Muscle of leg (tissue), 16 donors: ENCODE measurements at places on chromosomes 4 and X. TPM values are rescaled to one million over a fixed set of nuclear protein-coding genes. Genes with fewer than 3 reads are reported as not detected.

DNA sequence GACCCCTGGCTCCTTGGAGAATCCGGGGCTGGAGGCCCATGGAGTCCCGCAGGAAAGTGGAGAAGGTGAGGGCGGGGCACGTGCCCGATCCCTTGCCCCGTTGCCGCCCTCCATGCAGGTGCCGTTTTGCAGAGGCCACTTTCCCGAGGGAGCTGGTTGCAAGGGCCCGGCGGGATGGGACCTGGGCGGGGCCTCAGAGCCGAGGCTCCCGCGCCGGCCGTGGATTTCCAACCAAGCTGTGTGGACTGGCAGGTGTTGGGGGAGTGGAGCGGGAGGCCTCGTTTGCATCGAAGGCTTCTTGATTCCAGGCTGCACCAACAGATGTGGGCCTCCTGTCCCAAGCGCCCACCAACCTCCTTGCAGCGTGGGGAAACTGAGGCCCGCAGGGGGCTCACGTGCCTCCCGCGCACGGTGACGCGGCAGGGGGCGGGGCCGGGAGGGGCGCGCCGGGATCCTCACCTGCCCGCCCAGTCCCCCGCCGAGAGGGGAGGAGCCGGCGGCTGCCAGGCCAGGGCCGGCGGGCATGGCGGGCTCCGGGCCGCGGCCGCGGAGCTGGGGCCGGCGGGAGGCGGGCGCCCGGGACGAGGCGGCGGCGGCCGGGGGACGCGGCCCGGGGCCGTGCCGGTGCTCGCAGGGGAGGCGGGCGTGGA lies 24.9 kb downstream of the SH3BP2 start:
- DNase-seq: no peak

- DNase-seq: peak; percentile 64
These were observed 34.0 kb downstream of the UTP14A start for GRCh38 chrX:129939986-129940385.

DNA sequence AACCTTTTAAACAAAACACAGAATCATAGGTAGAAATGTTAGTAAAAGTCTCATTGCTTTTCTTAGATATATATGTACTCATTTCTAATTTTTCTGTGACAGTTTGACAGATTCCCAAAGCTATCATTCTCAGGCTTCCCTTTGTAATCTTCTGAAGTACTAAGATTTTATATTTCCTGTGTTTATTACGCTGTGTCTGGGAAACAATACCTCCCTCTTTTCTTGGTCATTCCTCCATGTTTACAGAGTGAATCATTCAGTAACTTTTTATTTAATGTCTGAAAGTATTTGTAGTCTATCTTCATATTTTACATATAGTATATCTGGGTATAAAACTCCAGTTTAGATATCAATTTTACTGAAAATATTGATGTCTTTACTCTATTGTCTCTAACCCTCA lies 1826.3 kb upstream of the IGFBP7 start:
- no peak for DNase-seq

DNA sequence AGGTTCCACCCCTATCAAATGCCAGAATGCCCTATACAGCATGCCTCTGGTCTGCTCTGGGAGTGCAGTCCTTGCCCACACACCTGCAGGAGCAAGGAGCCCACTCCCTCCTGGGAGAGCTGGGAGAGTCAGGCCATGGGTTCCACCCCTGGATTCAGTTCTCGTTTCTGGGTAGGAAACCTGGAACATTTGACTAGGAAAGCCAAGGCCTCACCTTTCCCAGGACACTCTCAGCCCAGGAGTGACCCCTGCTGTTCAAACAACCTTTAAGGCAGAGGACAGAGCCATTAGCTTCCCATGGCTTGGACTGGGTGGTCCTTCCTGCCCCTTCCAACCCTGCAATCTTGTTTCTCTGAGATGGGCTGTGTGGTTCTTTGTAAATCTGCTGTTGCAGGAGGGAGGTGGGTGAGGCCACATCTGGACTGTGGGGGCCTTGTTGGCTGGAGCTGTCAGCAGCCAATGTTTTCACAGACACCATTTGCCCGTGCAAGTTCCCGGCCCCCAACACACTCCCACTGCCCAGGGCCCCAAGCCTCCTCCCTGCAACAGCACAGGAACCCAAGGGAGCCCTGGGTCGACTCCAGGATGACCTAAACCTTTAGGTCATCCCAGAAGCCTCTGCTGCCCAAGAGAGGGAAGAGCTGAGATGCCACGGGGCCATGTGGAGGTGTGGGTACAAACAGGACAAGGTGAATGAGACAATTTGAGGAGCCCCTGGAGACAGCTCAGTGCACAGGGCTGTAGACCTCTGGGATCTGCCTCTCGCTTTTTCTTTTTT lies 104.4 kb downstream of the PJA1 start:
- peak; percentile 69 for DNase-seq

DNA sequence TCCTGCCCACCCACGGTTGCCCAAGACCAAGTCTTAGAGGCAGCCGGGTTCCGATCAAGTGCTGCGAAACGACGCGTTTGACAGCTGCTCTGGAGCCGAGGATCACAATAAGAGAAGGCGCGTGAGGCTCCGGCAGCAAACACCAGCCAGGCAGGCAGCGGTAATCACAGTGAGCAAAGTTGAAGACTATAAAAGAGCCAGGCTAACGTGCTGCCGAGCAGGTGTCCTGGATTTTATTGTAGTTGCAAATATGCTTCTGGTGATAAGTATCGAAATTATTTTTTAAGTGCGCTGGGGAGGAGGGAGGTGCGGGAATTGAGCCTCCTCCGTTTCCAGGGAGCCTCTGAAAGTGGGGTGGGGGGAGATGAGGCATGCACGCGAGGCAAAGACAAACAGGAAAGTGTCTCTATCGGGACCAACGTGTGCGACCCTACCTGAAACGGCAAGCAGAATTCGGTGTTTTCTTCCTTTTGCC lies 590 bp downstream of the GABRA2 start:
- DNase-seq: peak; percentile 29

DNA sequence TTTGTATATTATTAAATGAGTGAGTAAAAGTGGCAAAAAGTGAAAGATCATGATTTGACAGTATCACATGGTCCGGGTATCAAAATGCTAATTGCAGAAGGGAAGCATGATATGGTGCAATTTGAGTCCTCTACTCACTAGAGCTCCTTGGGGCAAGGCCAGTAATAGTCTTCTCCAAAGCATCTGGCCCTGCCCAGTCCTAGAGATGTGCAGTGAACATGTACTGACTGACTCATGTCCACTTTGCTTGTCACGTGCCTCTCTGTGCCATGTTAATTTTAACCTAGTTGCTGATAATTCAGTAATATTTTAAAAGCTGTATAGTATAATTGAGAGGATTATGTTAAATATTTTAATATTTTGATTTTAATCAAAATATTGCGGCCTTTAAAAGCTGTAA lies 54.6 kb upstream of the TENM3 start:
- peak; percentile 39 for DNase-seq

DNA sequence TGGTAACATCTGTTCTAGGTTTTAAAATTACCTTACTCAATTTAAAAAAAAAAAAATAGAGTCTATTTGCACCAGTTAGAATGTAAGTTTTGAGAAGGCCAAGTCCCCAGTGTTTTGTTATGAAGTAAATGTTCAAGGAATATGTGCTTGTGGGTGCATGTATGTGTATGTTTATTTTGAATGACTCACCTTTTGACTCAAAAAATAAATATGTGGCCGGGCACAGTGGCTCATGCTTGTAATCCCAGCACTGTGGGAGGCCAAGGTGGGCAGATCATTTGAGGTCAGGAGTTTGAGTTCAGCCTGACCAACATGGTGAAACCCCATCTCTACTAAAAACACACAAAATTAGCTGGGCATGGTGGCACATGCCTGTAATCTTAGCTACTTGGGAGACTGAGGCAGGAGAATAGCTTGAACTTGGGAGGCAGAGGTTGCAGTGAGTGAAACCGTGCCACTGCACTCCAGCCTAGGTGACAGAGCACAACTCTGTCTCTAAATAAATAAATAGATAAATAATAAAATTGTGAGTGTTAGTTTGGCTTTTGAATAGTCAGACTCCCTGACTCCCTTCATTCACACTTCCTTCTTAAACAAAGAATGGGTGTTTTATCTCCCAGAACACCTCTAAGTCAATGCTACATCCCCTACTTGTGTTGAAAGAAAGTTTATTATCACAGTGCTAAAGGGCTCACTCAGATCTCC lies 511.3 kb upstream of the PCDH7 start:
- DNase-seq: no peak

DNA sequence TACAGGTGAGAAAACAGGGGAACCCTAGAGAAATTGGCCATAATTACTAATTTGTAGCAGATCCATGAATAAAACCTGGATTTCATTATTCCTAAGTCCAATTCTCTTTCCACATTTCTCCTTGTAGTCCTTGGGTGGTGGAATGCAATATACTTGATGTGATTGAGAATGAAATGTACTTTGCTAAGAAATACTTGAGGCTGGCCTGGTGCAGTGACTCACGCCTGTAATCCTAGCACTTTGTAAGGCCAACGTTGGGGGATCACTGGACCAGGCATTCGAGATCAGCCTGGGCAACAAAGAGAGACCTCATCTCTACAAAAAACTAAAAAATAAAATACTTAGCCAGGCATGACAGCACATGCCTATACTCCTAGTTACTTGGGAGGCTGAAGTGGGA lies 15.9 kb downstream of the TMEM184C start:
- DNase-seq: no peak

DNA sequence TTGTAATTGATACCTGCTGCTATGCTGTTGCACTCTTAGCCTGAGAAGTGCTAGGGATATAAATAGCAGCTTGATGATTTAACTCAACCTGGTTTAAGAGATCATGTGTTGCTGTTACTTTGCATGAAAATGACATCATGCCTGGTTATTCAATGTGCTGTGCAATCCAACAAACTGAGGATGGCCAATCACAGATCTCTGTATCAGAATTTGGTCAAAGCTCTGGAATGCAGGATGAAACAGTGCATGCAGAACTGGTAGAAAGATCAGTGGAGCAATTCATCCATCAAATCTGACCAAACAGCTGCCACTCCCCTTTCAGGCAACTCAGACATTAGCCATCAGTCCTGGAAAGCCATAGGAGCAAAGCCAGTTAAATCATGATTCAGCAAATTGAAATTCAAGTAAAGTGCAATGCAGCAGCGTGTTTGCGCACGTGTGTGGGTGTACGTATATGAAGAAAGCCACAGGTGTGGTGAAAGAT lies 160.3 kb upstream of the RASGEF1B start:
- DNase-seq: peak; percentile 77

DNA sequence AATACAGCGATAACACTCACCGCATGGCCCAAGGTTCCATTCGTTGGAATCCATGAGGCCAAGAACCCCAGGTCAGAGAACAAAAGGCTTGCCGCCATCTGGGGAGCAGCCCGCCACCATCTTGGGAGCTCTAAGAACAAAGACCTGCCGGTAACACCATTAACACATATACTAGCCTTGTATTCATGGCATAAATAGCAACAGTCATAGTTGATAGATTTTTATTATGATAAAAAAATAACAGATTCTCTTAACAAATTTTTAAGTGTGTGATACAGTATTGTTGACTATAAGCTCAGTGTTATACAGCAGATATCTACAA lies 309.4 kb downstream of the GLUD2 start:
- DNase-seq: no peak

DNA sequence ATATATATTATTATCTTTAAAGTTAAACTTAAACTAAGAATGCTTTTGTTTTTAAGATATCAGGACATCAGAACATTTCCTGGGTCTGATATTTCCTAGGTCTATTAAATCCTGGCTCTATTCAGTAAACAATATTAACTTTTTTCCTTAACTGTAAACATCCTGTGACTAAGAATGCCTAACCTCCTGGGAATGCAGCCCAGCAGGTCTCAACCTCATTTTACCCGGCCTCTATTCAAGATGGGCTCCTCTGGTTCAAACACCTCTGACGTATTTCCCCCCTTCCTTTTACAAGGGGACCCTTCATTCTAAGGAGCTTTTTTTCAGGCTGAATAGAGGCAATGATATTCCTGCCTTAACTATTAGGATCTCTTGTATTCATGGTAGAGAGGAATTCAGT lies 35.8 kb upstream of the DYNLT3 start:
- no peak for DNase-seq

DNA sequence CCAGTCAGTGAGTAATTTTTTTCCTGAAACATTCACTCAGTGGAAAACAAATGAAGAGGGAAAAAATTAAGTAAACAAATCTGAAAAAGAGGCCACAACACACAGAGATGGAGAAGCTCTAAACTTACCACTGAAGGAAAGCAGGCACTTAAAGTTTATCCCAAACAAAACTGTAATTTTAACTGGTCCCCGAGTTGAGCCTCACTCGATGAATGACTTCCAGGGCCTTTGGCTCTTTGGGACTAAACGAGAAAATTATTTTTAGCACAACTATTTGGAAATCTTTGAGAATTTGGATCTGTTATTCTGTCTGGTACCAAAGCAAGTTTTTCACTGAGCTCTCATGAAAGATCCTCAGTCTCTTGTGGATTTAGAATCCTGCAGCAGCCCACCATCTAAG lies at the start of gene C1QTNF7:
C1QTNF7 (plus strand) TSS at position 333 of the 400 bp plus-strand sequence. CDS start 7,711 bp downstream, outside the sequence.
- DNase-seq: peak; percentile 82

- no peak for DNase-seq
These were observed 99.4 kb upstream of the RASGEF1B start for GRCh38 chr4:81571105-81571504.

DNA sequence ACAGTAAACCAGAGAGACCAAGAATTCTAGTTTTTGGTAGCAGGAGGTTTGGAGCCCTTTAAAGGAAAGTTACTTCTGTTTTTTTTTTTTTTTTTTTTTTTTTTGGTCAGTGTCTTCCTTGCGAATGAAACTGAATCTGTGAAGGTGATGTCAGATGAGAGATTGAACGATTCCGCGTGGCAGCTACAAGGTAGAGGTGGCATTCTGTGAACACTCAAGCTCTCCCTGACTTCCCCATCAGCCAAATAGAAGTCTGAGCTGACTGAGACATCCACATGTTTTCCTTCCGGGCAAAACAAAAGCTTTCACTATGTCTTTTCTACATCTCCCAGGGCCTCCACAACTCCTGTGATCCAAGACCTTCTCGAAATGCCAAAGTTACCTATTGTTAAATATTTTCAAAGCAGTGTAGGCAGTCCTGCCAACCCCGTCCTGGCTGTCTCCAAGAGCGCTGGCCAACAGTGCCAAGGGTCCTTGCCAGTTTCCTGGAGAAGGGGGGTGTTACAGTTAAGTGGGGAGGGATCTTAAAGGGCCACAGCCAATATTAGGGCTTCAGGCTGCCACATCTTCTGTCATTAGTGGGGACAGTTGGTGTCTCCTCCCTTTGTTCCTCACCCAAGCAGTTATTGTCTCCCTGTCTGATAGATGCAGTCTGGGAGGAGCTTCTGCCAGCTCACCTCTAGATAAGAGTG lies 102.9 kb upstream of the SLC34A2 start:
- DNase-seq: peak; percentile 28

MAP3K15 gene
- total RNA-seq: 0.13 TPM

PPEF2 gene
- 0.04 TPM for total RNA-seq

MAGEA2 gene
- not detected for total RNA-seq

LRAT gene
- total RNA-seq: 0.35 TPM

TLR6 gene
- total RNA-seq: 2.0 TPM

MAGEA1 gene
- total RNA-seq: not detected

CT45A7 gene
- total RNA-seq: not detected

C4orf50 gene
- total RNA-seq: under 0.01 TPM
